ENCODE measurements at places on chromosomes 7 and 10. TPM values are rescaled to one million over a fixed set of nuclear protein-coding genes. Genes with fewer than 3 reads are reported as not detected.

DNA sequence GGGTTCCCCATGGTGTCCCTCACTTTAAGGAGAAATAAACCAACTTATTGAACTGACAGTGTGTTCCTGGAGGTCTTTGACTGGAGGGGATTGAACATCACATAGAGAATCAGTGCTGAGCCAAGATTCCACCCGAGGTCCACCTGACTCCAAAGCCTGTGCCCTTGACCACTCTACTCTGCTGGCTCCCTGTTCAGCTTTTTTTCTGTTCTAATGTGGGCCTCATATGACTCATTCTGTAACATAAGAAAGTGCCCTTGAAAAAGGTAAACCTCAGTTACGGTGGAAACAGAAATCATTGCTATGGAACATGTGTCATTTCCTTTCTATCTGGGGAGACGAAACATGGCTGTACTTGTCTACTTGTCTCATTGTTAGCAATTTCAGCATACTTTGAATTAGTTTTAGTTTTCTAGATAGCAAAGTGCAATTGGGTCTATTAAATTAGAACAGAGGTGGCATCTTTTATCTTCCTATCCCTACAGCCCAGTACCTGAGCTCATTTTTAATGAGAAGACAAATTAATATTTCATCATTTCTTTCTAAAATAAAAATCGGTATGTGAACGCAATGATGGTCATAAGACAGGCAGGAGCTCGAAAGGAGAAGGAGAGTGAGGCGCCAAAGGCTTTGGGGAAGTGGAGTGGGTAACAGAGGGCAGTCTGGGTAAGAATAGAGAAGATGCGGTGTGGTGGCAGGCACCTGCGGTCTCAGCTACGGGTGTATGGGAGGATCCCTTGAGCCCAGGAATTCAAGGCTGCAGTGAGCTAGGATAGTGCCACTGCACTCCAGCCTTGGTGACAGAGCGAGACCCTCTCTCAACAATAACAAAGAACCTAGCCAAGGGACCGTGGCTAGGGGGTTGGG lies 1.5 kb downstream of the GSDME start:
- DNase-seq: peak; percentile 73

DNA sequence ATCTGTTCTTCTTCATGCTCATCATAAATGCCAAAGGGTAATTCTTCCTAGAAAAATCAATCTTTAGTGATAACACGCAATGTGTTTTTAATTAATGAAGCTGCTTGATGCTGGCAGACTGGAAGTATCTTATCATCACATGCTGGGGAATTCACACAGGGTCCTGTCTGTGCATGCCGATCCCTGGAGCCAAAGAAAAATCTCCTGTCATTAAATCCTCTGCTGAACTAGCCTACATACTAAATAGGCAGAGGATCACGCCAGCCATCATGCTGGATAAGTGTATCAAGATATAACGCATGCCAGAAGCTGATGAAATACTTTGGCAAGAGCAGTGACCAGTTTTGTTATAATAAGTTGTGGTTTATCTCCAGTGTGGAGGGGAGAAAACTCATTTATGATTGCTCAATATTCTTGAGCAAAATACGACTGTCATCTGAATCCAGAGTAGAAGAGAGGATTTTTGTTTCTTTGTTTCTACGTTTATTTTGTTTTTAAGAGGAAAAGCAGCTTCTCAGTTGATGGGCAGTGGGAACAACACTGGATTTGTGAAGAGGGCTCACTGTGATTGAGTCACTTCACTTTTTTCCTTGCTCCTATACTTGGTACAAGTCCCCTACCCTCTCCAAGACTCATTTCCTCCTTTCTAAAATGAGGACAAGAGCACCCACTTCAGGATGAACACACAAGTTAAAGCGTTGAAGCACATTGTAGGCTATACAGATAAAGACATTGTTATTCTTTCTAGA lies 649.1 kb downstream of the TNS3 start:
- DNase-seq: peak; percentile 99

Gene HOXA6
- 0.70 TPM for total RNA-seq

GRCh38 chr10:1251769-1252168 lies 195.6 kb downstream of the WDR37 start:
- no peak for DNase-seq

DNA sequence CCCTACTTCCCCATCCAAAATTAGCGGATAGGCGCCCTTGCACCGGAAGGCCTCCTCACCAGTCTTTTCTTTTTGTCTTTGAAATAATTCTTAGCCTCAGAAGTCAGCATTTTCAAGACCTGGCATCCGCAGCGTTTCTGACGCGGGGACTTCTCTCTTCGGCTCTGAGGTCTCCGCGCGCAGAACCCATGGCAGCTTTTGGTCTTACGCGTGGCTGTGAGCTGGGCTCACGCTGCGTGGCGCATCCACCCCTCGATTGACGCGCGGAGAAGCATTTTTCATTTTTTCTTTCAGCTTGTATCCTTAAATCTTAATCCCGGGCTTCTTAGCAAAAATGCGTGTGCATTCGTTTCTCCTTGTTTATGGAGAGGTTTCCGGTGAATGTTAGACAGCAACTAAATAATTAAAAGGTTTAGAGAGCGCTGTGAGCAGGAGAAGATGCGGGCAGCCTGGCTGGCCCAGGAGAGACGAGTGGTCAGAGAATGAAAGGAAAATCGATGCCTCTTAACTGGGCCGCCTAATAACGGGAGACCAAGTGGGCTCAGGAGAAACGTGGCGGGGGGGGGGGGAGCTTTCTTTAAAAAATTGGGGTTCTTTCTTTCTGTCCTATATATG lies 2.0 kb upstream of the GATA3 start:
- no peak for DNase-seq
